ENCODE measurements at places on chromosomes 7 and 10.

GRCh38 chr10:111360260-111360925, 283.6 kb downstream of the ADRA2A start:
- DNase-seq, result no peak

DNA sequence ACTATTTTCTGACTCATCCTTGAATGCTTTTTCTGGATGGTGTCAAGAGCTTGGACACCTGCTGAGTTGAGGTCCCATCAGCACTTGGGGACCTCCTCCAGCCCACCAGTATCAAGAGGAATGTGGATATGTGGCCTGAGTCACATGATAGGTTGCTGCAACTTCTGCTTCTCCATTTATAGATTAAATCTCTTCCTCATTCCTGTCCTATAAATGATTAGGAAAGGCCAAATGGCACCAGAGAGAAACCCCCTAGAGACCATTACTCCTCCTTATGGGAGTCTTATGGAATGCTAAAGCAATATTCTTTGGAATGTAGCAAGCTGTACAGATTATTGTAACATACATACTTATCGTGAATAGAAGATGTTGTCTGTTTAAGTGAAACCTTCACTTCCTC, 85.6 kb downstream of the NEUROD6 start:
- DNase-seq, result no peak

GRCh38 chr7:20296444-20296843, 34.3 kb upstream of the ITGB8 start:
- no peak for DNase-seq

DNA sequence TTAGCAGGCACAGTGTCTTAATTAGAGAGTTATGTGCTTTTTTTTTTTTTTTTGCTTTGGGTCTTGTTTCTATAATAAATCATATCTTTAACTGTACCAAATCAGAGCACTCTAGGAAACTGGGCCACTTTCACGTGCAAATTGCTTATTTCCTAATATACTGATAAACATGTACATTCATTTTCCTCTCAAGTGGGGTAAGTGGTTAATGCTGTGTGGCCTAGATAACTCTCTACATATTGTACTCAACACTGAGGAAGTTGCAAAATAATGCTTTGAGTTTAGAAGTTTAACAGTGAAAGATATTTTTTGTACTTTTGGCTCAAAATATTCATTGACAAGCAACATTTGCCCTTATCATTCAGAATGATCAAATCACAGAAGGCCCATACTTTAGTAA, 115.9 kb upstream of the IFRD1 start:
- no peak for DNase-seq

DNA sequence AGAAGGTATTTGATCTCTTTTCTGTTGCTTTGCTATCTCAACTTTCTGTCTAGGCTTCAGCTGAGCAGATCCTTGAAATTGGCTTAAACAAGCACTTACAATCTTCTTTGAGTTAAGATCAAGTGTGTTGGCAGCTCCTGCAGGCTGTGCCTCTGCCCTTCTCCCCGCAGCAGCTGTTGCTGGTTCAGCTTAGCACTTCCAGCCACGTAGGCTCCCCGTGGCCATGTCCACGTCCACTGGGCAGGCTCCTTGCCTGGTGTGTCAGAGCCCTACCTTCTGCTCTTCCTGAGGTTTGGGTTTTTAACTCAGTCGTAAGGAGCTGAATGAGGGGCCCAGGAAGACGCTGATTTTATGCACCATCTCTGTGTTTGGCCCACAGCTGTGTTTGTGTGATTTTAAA, 47.2 kb downstream of the CAMK1D start:
- peak; percentile 59 for DNase-seq

Data from mesenteric fat pad (tissue), 1 donor.